Activated CD8-positive, alpha-beta memory T cell treated with anti-CD3 and anti-CD28 coated beads for 24 hours (primary cell): ENCODE measurements at places on chromosomes 11 and 22.

DNA sequence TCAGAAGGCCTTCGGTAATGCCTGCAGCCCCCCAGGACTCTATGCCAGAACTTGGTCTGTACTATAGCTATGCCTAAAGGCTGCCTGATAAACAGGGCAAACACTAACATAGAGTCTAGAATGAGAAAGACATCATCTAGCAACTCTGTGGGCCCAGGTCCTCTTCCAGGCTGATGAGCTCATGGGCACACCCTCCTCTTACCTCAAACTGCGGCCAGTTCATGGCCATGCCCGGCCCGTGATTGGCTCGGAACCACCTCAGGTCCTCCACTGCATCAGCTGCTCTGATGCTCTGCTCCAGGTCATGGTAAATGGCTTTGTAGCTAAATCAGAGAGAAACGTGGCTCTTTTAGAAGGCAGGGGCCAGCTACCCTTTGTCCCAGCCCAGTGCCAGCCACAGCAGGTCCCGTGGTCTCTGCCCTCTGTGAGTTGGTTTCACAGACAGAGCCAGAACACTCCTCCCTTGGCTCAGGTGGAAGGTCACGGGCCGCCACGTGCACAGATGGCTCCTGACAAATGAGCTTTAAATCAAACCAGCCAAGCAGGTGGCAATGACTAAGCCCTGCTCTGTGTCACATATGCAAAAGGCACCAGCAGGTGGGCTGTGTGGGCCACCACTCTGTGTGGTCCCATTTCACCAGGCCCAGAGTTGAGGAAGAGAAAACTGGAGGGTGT is 25.0 kb upstream of the ARFGAP3 start:
- no peak for DNase-seq

- no peak for DNase-seq
These were observed 8.6 kb downstream of the CDPF1 start for GRCh38 chr22:46241396-46242007.

GRCh38 chr11:36002196-36002595 is 58.3 kb downstream of the LDLRAD3 start:
- no peak for DNase-seq

DNA sequence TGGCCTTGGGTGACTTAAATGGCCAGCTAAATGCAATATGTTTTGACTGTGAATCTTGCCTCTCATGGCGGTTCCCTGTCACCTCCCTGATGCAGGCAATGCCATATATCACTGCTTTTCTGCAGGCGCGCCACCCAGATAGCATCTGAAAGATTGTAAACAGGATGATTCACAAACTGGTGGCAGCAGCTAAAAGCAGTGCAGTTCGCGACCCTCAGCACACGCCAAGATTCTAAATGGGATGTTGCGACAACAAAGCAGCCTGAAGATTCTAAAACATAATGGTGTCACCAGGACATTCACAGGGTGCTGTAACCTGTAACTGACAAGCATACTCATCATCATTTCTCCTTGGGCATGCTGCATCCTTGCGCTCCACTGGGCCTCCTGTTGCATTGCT is 440.4 kb upstream of the CADM1 start:
- no peak for DNase-seq

GRCh38 chr11:63911440-63911839 is 5.5 kb downstream of the RCOR2 start:
- DNase-seq = no peak
